Head of caudate nucleus (tissue), 42 donors: ENCODE measurements at places on chromosomes 5 and 9.

DNA sequence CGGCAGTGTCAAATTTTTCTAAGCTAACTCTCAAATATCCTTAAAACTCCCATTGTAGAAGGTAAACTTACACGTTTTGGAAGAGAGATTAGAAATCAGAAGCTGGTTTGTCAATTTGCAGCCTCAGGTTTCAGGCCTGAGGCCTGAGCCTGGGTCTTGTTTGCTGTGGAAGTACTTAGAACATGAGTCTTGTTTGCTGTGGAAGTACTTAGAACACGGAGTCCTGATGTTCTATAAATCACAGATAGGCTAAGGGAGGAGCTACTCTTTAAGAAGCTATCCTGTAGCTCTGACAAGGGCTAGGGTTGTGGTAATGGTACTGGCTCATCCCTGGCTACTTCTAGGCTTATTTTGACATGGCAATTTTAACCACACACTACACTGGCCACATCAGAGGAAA is 97.8 kb downstream of the FBXW11 start:
- no peak for DNase-seq

DNA sequence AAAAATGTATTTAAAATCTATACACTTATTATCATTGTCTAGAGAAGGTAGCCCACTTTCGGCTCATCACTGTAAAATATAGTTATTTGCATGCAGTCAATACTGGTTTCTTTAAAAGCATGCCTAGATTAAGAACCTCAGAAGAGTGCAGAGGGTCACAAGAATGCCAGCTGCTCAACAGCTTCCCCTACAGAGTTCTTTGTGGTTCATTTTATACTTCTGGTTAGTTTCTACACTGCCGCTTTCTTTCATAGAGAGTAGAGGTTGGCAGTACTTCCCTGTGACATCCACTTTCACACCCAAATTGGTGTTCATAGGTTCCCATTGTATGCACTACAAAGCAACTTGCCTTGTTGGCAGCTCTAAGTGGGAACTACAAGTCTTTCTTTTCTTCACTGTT is 137.3 kb downstream of the KIAA0825 start:
- no peak for DNase-seq

- no peak for DNase-seq
Measured at GRCh38 chr5:113157886-113158285, 181.3 kb downstream of the DCP2 start.

- DNase-seq, result peak; percentile 39
Measured at GRCh38 chr5:134436523-134437339, 25.1 kb upstream of the CDKN2AIPNL start.

GRCh38 chr5:170711300-170711699 is 72.2 kb upstream of the GABRP start:
- DNase-seq, result no peak

DNA sequence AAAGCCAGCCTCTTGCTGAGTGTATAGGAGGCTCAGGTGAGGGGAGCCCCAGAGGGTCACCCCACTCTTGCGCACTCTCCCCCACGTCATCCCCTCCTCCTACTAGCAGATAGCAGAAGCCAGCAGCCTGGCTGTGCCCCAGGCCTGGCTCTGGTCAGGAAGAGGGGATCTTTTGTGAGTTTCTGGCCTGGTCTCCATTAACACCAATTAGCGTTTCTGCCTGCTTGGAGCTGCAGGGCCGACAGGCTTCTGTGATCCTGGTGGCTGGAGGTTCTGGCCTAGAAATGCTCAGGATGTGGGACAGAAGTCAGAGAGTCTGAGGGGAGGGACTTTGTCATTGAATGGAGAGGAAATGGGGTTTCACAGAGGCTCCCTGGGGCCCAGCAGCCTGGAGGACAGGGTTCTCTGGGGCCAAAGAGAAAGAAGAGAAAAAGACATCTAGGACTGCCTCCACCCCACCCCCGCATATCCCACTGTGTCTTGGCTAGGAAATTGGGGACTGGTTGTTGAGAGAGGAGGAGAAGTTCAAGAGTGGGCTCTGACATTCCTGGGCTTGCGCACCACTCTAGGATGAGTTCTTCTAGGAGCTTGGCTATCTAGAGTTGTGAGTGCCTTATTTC is 47.5 kb upstream of the ARAP3 start:
- peak; percentile 17 for DNase-seq

DNA sequence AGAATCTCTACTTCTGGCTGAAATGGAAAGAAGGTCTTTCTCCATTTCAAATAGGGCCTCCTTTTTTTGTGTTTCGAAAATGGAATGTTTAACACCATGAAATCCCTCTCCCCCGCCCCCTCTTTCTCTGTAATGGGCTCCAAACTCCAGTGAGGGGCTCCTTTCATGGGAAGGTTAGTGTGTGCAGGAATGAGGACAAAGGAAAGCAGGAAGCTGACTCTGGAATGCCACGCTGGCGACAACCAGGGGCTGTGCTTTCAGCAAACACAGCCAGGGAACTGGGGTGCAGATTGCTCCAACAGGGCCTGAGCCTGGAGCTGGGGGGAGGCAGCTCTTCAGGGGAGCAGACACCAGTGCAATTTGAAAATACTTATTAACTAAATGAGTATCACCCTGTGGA is 82.8 kb downstream of the CRB2 start:
- no peak for DNase-seq

DNA sequence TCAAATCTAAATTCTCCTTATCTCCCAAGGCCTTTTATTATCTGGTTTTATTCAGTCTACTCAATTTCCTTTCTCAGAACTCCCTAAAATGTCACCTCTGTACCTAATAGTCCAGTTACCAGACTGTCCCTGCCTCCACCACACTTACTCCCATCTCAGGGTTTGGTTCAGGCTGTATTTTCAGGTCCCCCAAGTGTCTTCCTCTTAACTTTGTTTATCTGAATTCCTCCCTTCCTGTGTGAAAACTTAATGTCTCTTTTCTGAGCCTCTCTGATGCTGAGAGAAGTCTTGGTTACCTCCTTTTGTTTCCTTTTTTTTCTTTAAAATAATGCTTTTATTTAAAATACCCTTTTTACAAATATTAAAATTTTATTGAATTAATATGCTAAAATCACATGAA is 133.4 kb downstream of the PAM start:
- DNase-seq, result no peak

DNA sequence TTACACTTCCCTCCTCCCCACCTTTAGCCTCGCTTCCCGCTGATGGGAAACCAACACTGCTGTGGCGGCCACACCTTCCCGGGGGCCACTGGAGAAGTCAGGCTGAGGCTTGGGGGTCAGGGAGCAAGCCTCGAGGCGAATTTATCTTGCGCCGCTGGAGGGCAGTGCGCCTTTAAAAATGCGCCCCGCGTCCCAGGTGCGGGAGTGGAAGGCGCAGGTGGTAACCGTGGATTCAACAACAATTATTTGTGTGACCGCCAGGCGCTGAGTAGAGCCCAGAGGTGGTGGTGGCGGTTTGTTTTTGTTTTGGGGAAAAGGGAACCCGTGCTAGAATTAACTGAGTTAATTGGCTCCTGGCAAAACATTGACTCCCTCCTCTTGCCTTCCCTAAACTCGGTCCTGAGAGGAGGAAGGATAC is 1.1 kb downstream of the CFAP77 start:
- DNase-seq, result peak; percentile 39

- DNase-seq, result no peak
Measured at GRCh38 chr9:135822374-135822755, 85.0 kb downstream of the CAMSAP1 start.

GRCh38 chr9:14730461-14730898 is 7.9 kb upstream of the CER1 start:
- DNase-seq, result no peak

DNA sequence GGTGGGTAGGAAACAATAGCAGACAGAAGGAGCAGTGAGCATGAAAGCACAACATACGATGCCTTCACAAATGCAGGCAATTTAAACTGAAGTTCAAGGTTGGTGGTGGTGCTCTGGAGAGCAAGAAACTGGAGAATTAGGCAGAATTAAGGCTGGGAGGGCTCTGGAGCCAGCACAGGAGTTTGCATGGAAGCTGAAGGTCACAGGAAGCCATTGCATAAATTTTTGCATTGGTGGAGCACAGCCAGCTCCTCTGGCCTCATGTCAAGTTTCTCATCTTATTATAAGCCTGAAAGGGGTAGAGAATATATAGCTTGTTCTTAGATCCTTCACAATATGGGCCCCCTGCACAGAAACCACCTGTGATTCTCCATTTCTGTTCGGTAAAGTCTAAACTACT is 207.4 kb downstream of the PAPPA start:
- no peak for DNase-seq

- DNase-seq, result no peak
Measured at GRCh38 chr5:31656806-31657205, 17.9 kb downstream of the PDZD2 start.

DNA sequence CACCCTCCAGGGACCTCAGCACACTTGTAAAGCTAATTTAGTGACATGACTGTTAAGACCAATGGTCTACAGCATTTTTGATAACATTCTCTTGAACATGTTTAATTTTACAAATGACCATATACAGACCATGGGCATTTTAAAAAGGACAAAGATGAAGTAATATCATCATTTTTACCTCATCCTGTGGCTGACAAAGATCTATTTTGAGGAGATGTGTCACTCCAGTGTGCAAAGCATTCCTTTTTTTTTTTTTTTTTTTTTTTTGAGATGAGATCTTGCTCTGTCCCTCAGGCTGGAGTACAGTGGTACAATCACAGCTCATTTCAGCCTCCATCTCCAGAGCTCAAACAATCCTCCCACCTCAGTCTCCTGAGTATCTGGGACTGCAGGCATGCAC is 118.2 kb upstream of the TBC1D2 start:
- no peak for DNase-seq

DNA sequence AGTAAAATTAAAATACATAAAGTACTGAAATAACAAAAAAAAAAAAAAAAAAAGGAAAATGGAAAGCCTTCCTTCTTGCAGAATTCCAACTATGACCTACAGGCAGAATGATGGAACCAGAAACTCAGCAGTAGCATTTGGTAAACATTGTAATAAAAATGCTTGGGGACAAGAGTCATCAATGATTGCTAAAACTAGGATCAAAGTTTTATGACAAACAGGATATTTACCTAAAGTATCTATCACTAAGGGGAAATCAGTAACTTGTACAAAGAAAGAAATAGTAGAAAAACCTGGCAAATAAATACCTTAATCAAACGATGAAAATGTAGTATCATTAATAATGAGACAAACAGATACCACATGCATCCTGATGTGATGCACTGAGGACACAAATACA is 17.5 kb downstream of the ERMP1 start:
- no peak for DNase-seq

GRCh38 chr9:22079873-22080341 is 70.8 kb upstream of the CDKN2B start:
- DNase-seq, result no peak

DNA sequence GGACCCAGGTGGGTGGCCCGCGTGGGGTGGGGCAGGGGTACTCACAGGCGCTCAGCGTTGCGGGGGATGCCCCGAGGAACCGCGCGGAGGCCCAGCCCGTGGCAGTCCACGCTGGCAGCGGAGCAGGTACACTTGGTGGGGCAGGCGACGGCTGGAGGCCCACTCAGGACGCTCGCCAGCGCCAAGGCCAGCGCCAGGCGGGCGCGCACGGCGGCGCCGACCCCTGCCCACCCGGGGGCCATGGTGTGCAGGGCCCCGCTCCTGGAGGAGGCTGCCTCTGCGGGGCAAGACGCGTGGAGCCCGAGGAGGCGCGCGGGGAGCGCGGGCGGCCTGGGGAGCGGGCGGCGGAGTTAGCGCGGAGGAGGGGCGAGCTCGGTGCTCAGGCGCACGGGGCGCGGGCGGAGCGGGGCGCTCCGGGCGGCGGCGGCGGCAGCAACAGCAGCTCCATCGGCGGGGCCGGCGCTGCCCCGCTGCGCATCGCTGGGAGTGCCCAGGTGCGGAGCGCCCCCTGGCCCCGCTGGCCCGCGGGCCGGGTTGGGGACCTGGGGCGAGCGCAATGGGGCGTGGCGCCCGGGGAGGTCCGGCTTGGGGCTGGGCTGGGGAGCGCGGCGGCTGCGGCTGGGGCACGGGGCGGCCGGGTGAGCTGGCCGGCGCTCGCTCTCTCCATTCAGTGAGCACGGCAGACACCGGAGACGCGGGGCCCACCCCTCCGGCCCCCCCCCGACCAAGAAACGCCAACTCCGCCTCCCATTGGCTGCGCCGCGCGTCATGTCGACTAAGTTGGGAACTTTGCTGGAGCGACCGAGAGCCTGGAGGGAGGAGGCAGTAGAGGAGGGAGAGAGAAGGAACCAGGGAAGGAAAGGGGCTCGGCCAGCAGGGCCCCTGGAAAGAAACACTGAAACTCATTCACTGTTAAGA is at the start of gene SLIT3:
SLIT3 (minus strand) TSS at position 672 of the 918 bp plus-strand sequence; CDS start at position 242, 430 bp downstream.
- DNase-seq, result peak; percentile 55

GRCh38 chr9:99039505-99040182 is 65.3 kb upstream of the TGFBR1 start:
- DNase-seq, result no peak

DNA sequence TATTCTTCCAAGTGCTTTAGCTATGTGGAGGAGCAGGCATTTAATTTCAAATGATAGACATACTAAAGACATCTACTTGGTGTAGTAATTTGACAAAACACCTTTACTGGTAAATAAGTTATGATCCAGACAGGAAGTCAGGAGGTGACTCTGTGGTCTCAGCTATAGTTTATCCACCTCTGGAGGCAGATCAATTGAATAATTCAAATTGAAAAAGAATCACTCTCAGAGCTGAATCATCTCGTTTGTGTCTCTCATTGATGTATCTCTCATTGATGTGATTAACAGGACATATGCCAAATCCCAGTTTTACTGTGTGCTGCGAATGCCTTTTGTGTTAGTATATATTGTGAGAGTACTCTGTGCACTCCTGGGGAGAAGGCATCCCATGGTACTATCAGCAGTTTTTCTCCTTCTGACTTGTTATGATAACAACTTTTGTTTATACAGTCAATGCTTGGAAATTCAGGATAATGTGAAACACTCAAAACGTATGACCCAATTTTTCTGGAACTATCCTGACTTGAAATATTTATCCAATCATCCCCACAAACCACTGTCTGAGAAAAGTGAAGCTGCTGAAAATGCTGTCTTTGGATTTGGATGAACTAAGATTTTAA is 48.5 kb upstream of the DAB2 start:
- no peak for DNase-seq

- no peak for DNase-seq
Measured at GRCh38 chr9:36192196-36192595, 1.5 kb downstream of the CLTA start.

GRCh38 chr5:55303238-55303690 is 4.2 kb downstream of the DHX29 start:
- DNase-seq, result no peak

- no peak for DNase-seq
Measured at GRCh38 chr5:154218786-154219185, 28.3 kb downstream of the GALNT10 start.

DNA sequence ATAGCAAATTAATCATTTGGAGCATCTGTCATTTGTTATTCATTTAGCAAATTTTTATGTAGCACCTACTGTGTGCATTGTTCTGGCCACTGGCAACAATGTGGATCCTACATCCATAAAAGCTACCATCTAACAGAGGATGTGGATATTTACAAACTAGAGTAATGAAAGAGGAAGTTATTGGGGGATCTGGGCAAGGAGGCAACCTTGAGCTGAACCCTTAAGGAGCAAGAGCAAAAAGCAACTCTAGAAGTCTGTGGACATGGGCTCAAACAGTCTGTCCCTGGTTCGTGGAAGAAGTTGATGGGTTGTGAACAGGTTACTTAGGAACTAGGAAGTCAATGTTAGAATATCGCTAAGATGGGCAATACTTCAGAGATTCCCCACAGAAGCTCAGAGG is 259.9 kb downstream of the SYK start:
- DNase-seq, result no peak
